ENCODE measurements at places on chromosomes 1 and 21. TPM values are rescaled to one million over a fixed set of nuclear protein-coding genes. Genes with fewer than 3 reads are reported as not detected.

The VN1R5 gene
- polyA plus RNA-seq = 0.12 TPM

The CLCA1 gene
- not detected for polyA plus RNA-seq

The TAL1 gene
- 5.5 TPM for polyA plus RNA-seq

The SHISAL2A gene
- polyA plus RNA-seq = 2.4 TPM

The RGS16 gene
- 2.5 TPM for polyA plus RNA-seq

The TP53BP2 gene
- polyA plus RNA-seq = 42.7 TPM

The OLIG2 gene
- polyA plus RNA-seq = not detected

DNA sequence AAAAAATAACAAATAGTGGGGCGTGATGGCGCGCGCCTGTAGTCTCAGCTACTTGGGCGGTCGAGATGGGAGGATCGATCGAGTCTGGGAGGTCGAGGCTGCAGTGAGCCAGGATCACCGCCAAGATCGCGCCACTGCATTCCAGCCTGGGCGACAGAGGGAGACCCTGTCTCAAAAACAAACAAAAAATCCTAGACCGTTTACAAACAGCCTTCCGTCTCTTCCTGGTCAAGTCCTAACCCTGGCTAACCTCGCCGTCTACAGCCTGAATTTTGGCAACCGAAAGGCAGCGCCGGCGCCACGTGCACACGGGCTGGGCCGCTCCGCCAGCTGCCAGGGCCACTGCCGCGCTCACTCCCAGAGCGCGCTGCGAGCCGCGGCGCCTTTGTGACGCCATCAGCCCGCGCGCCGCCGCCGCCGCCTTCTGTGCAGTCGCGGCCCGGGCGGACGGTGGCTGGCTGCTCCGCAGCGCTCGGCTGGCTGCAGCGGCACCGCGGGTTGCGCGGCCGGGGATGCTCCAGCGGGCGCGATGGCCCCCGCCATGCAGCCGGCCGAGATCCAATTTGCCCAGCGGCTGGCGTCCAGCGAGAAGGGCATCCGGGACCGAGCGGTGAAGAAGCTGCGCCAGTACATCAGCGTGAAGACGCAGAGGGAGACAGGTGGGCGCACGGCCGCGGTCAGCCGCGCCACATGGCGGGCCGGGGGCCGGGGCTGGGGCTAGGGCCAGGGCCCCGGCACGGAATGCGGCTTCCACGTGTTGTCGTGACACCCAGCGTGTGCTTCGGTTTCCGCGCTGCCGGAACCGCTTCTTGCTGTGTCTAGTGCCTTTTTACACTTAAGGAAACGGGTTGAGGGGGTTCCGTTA is at the start of the genes HSF2BP and RRP1B:
TSS of gene HSF2BP (minus strand) at position 353 of the 865 bp plus-strand sequence. CDS start 1,392 bp downstream, outside the sequence.
TSS of gene RRP1B (plus strand) at position 425 of the 865 bp plus-strand sequence. CDS start at position 530, 105 bp downstream.
- DNase-seq = peak; percentile 70

- no peak for DNase-seq
Measured at GRCh38 chr1:245177071-245177900, 22.5 kb downstream of the KIF26B start.

DNA sequence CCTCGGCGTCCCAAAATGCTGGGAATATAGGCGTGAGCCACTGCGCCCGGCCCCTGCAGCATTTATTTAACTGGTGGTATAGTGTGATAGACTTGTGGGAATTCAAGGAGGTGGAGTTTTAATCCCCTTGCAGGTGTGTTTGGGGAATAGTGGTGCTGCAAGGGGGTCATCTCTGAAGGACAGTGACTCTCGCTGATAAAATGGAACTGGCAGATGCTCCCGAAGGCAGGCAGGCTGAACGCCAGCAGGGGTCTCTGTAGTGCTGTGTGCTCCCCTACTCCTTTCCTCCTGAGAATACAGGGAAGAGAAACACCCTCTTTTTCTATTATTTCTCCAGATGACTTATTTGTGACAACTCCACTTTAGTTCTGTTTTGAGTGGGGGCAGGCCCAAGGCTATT is 4.0 kb downstream of the OSCP1 start:
- DNase-seq = no peak

DNA sequence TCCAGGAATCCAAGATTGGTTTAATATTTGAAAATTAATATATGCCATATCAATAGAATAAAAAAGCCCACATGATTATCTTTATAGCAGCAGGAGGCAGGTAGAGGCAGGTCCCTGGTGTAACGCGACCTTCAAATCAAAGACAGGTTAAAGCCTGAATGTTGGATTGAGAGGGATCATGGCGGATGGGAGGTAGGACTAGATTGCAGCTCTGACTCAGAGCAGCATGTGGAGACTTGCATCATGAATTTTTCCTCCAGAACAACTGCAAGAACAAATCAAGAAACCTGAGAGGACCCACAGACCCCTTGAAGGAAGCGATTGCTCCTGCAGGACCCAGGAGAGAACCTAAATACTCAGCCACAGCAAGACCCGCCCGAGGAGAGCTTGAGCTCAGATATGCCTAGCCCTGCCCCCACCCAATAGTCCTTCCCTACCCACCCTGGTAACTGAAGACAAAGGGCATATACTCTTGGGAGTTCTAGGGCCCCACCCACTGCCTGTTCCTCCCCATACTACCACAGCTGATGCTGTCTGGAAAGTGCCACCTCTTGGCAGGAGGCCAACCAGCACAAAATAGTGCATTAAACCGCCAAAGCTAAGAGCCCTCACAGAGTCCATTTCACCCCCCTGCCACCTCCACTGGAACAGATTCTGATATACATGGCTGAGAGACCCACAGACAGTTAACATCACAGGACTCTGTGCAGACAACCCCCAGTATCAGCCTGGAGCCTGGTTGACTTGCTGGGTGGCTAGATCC is 19.5 kb downstream of the S100B start:
- DNase-seq = no peak

GRCh38 chr1:43797891-43798290 is 90.6 kb downstream of the ST3GAL3 start:
- no peak for DNase-seq

- no peak for DNase-seq
Measured at GRCh38 chr1:203082571-203083462, 3.0 kb downstream of the MYOG start.

GRCh38 chr1:234607109-234608024 is 2.6 kb downstream of the IRF2BP2 start:
- no peak for DNase-seq

DNA sequence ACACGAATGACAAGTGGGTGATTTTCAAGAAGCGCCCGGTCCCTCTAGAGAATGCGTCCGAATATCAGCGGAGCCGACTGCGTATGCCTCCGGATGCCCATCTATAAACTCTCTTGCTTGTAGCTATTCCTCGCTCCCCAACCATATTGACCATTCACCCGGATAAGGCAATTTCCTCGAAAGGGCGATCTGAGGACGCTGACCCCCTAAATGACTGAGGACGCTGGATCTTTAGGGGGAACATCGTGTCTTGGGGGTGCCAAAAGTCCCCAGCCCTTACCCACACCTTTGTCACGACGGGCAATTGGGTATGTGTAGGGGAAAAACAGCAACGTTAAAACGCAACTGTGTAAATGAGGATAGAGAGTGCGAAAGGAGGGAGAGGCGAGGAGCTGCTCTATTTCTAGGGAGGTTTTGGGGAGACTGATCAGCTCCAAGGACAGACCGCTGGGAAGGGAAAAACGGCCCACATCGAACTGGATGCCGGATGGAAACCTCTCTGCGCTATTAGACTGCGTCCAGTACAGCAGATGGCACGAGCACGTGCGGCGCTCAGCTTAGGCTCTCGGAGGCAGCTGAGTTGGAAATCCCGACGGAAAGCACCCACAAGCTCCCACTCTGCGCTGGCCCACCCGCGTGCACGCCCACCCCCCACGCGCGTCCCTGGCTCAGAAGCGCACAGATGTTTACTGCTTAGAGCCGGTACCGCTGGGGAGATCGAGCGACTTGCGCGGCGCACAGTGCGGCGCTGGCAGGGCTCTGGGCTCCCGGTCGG is 2.9 kb upstream of the PRRX1 start:
- DNase-seq = no peak

- DNase-seq = no peak
Measured at GRCh38 chr1:234316937-234317336, 56.3 kb upstream of the COA6 start.

DNA sequence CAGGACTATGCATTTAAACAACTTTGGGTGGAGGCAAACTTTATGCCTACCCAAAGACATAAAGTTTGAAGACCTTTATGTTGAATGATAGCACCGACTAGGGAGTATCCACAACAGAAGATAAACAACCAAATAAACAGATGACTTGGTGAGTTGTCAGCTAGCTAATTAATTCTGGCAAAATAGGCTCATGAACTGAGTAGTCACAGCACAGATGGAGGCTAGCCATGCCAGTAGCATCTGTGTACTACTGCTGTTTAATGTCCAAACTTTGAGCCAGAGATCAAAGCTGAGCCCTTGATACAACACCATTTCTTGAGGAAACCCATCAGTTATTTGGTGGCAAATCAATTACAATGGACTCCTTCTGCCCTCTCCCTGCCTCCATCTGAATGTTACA is 40.3 kb upstream of the CCDC190 start:
- DNase-seq = no peak

DNA sequence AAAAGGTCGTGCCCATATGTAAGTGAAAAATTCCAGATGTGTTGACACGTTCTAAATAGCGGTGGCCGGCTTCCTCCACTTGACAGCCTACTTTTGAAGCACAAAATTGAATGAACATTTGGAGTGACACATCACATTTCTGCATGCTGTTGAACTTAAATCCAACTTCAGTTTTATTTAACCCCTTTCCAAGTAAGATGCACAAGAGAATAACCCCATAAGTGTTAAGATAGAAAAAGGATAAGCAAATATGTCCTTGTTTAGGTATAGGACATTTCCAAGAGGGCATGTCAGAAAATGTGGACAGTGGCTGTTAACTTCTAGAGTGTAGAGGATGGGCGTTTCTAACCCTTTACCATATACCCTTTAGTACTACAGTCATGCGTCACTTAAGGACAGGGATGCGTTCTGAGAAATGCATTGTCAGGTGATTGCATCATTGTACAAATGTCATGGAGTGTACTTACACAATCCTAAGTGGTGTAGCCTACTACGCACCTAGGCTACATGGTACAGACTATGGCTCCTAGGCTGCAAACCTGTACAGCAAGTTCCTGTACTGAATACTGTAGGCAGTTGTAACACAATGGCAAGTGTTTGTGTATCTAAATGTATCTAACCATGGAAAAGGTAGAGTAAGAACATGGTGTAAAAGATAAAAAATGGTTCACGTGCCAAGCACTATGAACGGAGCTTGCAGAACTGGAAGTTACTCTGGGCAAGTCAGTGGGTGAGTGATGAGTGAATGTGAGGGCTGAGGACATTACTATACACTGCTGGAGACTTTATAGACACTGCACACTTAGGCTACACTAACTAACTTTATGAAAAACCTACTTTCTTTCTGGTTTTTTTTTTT is 9.3 kb upstream of the FAM89A start:
- DNase-seq = no peak

- no peak for DNase-seq
Measured at GRCh38 chr1:212157252-212157651, 121.7 kb downstream of the DTL start.

- DNase-seq = no peak
Measured at GRCh38 chr1:10980841-10981727, 31.4 kb upstream of the TARDBP start.

DNA sequence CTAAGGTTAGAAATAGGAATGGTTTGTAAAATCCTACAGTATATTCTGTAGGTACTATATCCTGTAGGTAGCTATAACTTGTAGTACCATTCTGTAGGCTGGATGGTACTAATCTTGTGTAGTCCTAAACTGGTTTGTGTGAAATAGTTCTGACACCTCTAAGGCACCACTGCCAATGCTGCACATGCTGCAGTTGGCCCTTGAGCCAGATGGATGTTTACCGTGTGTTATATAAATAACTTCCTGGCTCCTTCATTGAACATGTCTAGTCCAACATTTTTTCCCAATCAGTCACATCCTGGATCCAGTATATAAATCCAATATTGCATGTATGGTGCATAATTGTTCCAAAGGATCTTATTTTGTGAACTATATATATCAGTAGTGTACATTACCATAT is 89.5 kb upstream of the GNG4 start:
- DNase-seq = no peak

DNA sequence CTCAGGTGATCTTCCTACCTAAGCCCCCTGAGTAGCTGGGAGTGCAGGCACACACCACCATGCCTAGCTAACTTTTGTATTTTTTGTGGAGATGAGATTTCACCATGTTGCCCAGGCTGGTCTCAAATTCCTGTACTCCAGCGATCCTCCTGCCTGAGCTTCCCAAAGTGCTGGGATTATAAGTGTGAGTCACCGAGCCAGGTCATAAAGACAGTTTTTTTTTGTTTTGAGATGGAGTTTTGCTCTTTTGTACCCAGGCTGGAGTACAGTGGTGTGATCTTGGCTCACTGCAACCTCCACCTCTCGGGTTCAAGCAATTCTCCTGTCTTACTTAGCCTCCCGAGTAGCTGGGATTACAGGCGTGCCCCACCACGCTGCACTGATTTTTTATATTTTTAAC is 42.1 kb downstream of the KIF1B start:
- no peak for DNase-seq

DNA sequence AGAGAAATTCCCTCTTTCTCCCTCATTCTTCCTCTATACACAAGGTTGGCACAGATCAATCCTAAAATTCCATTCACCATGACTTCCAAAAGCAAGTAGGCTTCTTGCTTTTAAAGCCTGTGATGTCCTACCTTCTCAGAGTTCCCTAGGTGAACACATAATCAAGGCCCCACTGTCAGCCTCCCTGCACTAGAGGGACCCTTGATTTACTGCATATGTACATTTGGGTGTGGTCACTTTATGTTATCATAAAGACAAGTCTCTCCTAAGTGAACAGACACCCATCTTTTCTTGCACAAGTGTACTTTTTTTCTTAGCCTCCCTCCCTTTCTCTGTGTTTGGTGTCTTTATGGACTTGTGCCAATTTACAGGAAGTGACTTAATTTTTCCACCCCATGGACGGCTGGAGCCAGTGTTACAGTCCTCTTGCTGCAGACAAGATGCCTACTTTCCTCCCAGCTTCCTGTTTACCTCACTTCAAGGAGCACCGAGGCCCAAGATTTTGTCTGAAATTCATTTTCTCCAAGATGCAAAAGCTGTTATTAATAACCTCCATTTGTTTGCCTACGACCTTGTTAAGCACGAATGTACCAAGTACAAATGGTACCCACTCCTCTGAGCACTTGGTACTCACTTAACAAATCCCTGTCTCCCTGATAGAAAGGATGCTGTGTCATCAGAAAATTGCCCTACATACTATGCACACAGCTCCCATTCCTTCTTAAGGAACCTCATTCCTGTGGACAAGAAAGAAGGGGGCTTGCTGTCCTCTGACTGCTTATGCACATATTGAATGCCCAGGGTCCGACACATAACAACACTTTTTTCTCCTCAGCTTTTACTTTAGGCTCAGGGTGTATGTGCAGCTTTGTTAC is 82.8 kb upstream of the SLC44A3 start:
- no peak for DNase-seq

GRCh38 chr1:20630729-20631128 is 2.5 kb upstream of the PINK1 start:
- DNase-seq = no peak

- no peak for DNase-seq
Measured at GRCh38 chr1:206713070-206713469, 28.4 kb downstream of the MAPKAPK2 start.

DNA sequence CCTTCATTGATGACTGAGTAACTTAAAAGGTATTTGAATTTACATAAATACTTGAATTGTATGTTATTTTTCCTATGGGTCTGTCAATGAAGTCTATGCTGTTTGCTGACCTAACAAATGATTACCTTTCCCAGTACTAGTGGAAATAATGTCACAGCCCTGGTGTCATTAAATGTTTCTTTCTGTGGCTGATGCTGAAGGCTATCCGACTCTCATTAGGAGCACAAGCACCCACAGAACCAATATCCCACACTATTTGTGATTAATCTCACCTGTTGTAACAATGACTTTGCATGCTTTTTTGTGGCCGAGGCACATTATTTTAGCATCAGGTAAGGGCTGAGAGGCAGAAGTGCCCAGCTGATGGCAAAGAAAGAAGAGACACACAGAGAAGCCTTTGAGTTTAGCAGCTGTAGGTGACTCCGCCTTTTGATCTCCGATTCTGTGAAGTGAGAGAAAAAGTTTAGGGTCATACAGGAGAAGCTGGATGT is 25.8 kb upstream of the TRIM45 start:
- DNase-seq = no peak

Measured in left renal cortex interstitium (tissue), 4 donors.